Suppressor macrophage treated with lipopolysaccharide for 4 hours (primary cell): ENCODE measurements at places on chromosomes 11 and 22.

DNA sequence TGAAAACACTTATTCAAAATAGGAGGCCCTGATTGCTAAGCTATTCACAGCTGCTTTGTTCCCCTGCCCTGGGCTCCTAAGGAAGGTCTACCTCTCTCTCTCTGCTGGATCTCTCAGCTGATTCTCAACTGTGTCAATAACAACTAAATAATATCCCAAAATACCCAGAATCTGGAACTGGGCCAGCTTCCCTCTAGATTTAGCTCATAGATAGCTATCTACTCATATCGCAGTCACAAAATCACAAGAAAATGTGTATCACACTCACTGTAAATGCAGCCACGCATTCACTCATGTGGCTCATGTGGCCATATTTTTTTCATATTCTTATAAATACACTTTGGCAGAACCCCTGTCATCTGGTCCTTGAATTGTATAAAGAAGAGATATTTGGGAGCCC is 555.1 kb downstream of the OPCML start:
- no peak for DNase-seq

DNA sequence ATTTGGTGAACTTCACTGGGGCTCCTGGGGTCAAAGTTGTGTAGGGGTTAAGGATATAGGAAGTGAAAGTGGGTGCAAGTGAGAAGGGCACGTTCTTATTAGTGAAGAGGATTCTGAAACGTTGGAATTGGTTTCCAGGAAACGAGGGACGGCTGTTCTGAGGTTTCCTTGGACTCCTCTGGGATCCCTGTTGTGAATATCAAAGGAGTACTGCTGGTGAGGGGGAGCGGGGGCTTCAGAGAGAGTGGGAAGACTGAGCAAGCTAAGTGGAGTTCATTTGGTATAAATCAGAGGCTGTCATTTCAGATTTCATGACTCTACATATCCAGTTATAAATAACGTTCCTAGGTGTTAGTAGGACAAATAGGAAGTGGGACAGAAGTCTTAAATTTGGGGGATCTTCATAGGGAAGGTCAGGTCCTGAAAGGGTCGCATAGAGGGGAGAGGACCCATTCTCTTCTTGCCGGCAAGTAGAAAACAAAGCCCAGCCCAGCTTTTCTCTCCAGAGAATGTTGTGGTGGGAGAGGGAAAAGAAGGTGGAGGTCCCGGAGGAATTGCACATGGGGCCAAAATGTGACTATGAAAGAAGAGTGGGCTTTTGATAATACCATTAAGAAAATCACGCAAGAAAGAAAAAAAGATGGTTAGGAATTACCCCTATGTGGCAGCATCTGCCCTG is 1.1 kb upstream of the NELL1 start:
- DNase-seq: no peak

- no peak for DNase-seq
Observed at GRCh38 chr11:121696177-121696871, 243.6 kb upstream of the SORL1-AS1 start.

- no peak for DNase-seq
Observed at GRCh38 chr11:120284272-120284671, 40.8 kb upstream of the TLCD5 start.

GRCh38 chr11:94885133-94885532 is 88.2 kb downstream of the CWC15 start:
- DNase-seq: no peak
